Head of caudate nucleus (tissue), 42 donors: ENCODE measurements at places on chromosomes 16 and 17.

GRCh38 chr17:3594051-3594800, 15.0 kb downstream of the TRPV1 start:
- DNase-seq: peak; percentile 61

- DNase-seq: no peak
These were observed 20.0 kb downstream of the MED13 start for GRCh38 chr17:62045109-62045508.

DNA sequence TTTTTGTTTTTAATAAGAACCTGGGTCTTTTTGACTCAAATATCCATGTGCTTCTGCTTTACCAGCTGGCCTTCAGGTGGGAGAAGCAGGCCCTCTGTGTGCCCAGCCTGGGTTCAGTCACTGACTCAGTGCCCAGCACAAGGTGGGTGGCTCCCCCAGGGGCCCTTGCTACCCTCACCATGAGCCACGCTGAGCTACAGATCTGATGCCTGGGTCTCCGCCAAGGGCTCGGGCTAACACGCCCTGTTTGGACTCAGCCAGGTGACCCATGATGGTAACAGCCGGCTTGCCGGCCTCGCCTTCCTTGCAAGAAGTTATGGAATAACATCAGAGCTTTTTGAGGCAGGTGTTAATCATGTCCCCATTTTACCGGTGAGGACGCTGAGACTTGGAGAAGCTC, 109.5 kb upstream of the NLRP1 start:
- no peak for DNase-seq

DNA sequence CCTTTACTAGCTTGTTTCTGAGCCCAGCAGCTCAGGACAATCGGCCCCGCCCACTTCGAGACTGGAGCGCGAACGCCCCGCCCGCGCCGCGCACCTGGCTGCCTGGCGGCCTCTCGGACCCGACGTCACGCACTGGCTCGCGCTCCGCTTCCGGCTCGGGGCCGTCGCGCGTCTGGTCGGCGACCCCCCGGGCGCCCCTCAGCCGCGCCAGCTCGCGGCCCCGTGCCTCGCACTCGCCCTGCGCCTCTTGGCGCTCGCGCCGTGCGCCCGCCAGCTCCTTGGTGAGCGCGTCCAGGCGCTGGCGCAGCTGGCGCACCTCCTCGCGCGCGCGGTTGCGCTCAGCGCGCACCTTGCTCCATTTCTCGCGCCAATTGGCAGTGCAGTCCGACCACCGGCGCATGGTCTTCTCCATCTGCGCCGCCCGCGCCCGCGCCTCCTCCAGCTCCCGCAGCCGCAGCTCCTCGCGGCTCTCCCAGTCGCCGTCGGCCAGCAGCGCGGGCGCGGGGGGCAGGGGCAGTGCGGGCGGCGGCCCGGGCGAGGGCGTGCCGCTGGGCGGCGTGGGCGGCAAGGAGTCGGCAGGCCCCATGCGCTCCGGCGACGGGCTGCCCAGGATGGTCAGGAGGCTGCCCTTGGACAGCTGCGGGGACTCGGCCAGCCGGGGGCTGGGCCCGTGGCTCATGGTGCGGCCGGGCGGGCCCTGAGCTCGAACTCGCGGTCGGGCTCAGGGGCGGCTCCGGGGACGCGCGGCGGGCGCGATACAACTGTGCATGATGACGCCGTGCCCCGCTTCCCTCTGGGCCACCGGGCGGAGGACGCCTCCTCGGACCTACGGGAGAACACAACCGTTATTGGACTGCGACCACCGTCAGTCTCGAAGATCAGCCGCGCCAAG, 7.6 kb downstream of the CCDC102A start:
- no peak for DNase-seq

DNA sequence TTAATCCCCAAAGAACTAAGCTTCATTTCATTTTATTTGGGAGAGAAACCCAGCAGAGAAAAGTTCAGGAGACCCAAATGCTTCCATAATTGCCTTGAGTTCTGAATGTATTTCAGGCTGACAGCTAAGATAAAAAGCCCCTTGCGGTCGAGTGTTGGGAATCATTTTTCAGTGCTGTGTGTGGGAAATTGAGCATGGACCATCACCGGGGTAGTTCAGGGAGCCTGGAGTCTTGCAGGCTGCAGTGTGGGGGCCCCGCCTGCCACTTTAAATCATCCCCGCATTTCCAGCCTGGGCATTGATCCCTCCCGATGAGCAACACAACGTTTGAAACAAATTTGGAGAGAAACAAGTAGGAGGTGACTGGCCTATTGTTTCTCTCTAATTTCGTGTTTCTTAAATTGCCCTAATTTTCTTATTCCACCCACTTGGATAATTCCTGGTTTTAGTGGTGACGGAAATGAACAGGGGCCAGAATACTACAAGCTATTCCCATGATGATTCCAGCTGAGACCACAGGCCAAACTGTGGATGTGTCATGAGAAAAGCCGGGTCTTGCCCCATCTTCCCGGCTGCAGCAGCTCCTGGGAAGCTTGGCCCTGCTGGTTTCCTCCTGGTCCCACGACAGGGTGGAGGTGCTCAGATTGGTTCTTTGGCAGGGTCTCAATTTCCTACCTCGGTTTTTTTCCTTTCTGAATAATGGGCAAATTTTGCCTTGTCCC, 75.1 kb downstream of the FOXL1 start:
- DNase-seq: no peak

- DNase-seq: peak; percentile 27
These were observed 103.9 kb upstream of the SEC14L1 start for GRCh38 chr17:77036841-77037381.
